RKO (cell line): ENCODE measurements at places on chromosomes 4 and X.

- DNase-seq: no peak
These were observed 1254.3 kb upstream of the AGA start for GRCh38 chr4:178696515-178696914.

DNA sequence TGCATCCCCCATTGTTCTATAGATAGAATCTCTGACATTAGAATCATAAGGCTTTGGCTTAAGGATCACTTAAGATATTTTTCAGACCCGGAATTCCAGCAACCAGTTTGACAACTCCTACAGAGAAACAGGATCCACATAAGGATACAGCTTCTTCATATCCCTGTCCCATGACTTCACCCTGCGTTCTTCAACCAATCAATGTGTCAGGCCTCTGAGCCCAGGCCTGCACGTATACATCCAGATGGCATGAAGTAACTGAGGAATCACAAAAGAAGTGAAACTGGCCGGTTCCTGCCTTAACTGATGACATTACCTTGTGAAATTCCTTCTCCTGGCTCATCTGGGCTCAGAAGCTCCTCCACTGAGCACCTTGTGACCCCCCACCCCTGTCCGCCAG, 85.1 kb downstream of the MFAP3L start:
- no peak for DNase-seq

- no peak for DNase-seq
These were observed 169.1 kb downstream of the ARHGAP24 start for GRCh38 chr4:85644061-85644460.

- no peak for DNase-seq
These were observed 100.1 kb upstream of the ATXN3L start for GRCh38 chrX:13419918-13420317.

- DNase-seq: no peak
These were observed 75.8 kb downstream of the PPP3CA start for GRCh38 chr4:101271516-101271915.

DNA sequence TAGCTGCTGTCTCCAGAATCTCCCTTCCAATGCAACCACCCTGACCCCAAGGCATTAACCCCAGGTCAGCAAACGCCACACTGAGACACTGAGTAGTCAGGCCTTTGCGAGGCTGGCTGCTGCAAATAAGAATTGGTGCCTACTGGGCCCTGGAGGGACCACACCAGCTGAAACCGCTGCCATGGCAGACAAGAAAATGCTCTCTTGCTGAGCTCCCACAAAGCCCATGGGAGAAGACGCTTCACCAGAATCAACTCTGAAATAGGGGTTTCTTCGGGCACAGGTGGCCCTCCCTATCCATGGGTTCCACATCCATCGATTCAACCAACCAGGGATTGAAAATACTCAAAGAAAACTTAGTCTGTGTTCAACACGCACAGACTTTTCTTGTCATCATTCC, 26.7 kb upstream of the CRMP1 start:
- no peak for DNase-seq

GRCh38 chrX:115284877-115285276, 4.6 kb upstream of the LUZP4 start:
- DNase-seq: no peak

GRCh38 chr4:94408549-94409374, 43.0 kb upstream of the PDLIM5 start:
- no peak for DNase-seq

GRCh38 chr4:106851726-106852125, 184.4 kb downstream of the DKK2 start:
- no peak for DNase-seq

GRCh38 chr4:169121861-169122382, 111.9 kb upstream of the CBR4 start:
- no peak for DNase-seq
